AG10803 (cell line): ENCODE measurements at places on chromosomes 5 and 9.

DNA sequence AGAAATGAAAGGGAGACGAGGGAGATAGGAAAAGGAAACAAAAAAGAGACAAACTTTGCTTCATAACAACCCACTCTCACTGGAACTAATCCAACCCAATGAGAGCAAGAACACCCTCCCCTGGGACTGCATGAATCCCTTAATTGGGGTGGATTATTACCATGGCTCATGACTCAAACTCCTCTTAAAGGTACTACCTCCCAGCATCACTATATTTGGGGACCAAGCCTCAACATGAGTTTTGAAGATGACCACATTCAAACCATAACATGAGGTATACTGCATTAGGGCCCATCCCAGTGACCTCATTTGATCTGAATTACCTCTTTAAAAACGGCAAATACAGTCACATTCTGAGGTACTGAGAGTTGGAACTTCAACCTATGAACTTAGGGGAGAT lies 8.0 kb downstream of the MTAP start:
- peak; percentile 35 for DNase-seq

- DNase-seq: peak; percentile 77
Measured at GRCh38 chr5:73902327-73903051, 276.5 kb downstream of the ARHGEF28 start.

DNA sequence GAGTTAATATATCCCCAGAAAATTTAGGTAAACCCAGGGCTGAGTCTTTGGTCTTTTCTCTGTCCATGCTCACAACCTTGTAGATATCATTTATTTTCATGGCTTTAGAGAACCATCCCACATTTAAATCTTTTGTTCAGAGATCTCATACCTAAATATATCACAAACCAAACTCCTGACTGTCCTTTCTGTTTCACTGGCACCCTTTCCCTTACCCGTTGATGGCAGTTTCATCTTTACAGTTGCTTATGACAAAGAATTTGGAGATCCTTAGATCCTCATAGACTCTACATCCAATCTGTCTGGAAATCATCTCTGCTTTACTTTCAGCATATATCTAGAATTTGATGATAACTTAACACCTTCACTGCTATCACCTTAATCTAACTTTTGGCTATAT lies 19.2 kb downstream of the RNF180 start:
- DNase-seq: no peak

DNA sequence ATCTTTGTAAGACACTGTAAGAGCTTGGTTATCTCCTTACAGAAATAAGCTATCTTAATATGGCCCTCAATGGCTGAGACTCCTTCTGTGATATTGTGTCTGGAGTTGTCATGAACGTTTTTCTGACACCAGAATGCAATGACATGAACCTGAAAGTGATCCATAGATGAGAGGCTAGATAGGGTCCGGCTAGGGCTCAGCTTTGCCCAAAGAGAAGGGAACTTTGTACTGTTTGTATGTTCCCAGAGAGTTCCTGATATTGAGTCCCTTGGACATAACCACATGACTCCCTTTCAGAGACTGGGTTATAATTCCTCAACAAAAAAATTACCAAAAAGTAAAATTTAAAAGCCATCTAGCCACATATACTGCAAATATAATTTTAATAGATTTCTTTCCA lies 575.8 kb upstream of the CLINT1 start:
- no peak for DNase-seq

DNA sequence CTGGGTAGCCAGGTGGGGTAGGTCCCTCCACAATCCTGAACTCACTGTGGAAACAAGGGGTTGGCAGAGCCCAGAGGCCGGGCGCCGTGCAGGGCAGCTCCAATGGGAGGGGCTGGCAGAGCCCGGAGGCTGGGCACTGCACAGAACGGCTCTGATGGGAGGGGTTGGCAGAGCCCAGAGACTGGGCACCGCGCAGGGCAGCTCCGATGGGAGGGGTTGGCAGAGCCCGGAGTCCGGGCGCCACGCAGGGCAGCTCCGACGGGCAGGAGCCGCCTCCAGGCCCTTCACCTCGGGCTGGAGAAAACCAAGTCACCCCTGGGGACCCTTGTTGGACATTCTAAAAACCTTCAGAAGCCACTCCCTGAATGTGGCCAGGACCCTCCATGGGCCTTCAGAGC lies 9.3 kb downstream of the NACC2 start:
- DNase-seq: no peak

- DNase-seq: no peak
Measured at GRCh38 chr5:15889001-15889400, 290.6 kb downstream of the MARCHF11 start.

- DNase-seq: no peak
Measured at GRCh38 chr9:79583952-79584654, 12.3 kb downstream of the TLE4 start.

DNA sequence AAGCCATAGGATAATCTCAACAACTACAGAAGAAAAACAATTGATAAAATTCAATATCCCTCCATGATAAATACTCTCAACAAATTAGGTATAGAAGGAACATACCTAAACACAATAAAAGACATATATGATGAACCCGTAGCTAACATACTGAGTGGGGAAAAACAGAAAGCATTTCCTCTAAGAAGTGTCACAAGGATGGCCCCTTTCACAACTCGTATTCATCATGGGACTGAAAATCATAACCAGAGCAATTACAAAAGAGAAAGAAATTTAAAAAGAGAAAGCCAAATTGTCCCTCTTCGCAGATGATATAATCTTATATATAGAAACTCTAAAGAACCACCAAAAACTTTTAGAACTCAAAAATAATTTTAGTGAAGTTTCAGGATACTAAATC lies 146.3 kb upstream of the RGMB start:
- no peak for DNase-seq

- no peak for DNase-seq
Measured at GRCh38 chr9:27765266-27766072, 192.2 kb upstream of the C9orf72 start.

DNA sequence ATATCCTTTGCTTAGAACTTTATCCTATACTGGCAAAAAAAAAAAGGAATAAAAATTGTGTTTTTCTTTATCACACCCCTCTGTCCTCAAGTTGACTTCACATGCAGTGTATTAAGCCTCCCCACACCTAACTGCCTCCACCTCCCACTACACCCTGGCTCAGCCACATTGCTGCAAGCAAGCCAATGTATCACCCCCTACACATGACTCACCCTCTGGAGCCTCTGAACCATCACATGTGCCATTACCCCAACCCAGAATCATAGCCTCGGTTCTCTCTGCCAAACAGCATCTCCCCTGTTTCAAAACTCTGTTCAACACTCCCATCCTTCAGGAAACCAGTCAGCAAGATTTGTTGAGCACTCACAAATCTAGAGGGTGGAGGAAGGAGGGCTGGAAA lies 209.0 kb downstream of the CWC27 start:
- DNase-seq: peak; percentile 16

DNA sequence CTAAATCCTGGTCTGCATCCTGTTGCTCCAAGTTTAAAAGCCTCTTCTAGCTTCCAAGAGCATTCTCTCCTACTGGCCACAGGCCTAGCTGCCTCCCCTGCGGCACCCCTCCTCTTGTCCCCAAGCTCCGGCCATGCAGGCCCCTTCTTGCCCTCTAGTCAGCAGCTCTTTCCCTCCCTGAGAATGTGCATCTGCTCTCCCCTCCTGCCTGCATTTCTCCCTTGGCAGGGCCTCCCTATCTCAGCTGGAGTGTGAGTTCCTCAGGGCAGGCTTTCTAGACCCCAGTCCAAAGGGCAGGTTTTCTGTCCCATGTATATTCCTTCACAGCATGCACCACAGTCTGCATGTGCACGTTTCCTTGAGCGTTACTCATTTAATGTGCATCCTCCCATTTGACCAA lies 24.6 kb upstream of the BARX1 start:
- no peak for DNase-seq

- peak; percentile 10 for DNase-seq
Measured at GRCh38 chr9:84238652-84239051, 101.9 kb downstream of the SLC28A3 start.

- DNase-seq: no peak
Measured at GRCh38 chr5:101018299-101018698, 115.2 kb upstream of the ST8SIA4 start.

DNA sequence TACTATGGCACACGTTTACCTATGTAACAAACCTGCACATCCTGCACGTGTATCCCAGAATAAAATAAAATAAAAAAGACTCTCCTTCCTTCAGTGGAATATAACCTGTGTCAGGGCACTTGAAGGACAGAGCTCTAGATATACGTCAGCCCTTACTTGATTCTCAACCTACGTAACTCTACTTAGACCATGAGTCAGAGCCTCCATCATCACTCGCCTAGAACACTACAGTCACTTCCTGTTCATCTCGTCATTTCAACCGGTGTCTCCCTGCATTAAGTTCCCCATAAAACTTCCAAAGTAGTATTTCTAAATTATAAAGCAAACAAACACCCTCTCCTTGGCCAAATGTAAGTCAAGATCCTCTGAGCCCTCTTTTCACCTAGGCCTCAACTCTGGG lies 243.5 kb upstream of the CCNG1 start:
- DNase-seq: no peak

- DNase-seq: no peak
Measured at GRCh38 chr9:13719446-13719845, 440.0 kb upstream of the MPDZ start.

DNA sequence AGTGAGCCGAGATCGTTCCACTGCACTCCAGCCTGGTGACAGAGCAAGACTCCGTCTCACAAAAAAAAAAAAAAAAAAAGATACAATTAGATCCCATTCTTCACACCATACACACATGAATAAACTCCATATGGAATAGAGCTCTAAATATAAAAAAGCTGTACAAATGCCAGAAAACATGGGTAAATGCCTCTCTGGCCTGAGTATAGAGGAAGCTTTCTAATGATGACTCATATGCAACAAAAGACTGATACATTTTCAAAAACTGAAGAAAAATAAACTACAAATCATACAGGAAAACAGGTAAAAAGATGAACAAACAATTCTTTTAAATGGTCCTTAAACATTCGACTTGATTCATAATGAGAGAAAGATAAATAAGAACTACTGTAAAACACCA lies 8.6 kb downstream of the ZFP62 start:
- DNase-seq: no peak

DNA sequence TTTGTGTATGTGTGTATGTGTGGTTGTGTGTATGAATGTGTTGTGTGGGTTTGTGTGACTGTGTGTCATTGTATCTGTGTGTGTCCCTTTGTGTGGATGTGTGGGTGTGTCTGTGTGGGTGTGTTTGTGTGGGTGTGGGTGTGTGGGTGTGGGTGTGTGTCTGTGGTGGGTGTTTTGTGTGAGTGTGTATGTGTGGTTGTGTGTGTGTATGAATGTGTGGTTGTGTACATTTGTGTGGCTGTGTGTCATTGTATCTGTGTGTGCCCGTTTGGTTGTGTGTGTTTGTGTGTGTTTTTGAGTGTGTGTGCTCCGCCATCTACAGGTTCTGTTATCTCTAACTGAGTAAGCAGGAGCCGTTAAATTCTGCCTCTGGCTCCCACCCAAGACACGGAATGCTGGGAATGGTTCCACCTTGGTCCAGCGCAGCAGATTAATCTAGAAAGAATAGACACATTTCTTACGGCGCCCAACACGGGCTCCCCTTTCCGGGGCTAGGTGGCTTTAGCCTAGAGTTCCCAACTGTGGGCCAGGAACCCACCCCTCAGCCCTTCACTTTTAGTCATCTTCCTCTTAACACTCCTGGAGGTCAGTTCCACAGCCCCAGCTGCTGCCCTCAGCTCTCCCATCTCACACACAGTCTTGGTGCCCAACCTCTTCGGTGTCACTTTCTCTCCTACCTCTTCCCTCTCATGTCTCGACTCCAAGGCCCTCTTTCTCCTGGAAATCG lies 197.1 kb downstream of the TTLL11 start:
- DNase-seq: peak; percentile 47

- no peak for DNase-seq
Measured at GRCh38 chr9:133166392-133166791, 2.7 kb upstream of the GBGT1 start.

DNA sequence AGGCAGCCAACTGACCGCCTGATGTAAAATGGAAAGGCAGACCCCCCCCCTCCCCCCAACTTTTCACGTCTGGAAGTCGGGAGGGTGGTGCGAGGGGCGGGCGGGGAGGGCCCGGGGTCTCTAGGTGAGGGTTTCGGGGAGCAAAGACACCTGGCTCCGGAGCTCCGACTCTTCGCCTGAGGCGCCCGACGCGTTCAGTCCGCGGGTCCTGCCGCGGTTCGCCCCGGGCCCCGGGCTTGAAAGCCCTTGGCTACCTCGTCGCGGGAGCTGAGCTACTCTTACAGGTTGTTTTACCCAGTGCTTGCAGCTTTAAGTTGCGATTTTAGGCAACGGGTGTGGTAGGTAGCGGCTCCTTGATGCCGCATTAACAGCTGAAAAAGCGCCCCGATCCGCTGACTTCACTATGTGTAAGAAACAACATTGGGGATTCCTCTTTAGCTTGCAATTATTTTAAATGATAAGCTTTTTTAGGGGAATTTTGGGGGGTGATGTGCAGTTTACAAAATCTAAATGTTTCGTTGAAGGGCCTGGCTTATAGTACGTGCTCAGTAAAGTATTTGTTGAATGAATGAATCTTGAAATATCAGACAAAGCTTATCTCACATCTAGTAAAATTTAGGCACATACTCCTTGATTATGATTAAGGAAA lies 722 bp downstream of the CDC42SE2 start:
- DNase-seq: no peak

DNA sequence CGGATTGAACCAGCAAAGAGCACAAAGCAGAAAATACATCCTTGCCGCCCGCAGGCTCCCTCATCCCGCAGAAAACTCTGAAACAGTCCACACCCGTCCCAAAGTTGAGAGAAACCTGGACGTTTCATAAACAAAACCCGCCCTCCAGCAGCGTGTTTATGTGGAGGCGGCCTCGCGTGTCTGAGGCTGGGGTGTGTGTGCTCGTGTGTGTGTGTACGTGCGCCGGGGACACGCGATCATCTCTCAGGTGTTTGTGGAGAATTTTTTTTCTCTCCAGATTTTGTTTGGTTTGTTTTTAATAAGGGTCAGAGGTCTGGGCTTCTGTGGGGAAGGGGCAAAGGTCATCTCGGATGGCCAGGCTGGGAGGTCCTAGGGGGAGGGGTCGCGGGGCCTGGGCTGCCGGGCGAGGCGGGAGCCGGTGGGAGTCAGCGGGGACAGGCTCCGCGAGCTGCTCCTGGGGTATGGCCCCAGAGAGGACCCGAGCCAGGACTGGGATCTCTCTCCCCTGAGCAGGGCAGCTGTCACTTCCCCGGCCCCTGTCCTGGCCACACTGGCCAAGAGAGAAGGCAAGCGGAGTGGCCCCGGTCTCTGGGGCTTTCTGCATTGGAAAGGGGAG lies 206.4 kb downstream of the C9orf50 start:
- peak; percentile 79 for DNase-seq

GRCh38 chr5:123297866-123298265 lies 125.3 kb downstream of the CEP120 start:
- DNase-seq: no peak

- no peak for DNase-seq
Measured at GRCh38 chr5:73438645-73439470, 9.7 kb downstream of the FOXD1 start.

GRCh38 chr5:175861337-175862130 lies 9.8 kb upstream of the CPLX2 start:
- DNase-seq: no peak

- no peak for DNase-seq
Measured at GRCh38 chr9:138014563-138014945, 137.0 kb downstream of the CACNA1B start.

- no peak for DNase-seq
Measured at GRCh38 chr9:121182101-121182836, 19.4 kb downstream of the RAB14 start.
